ENCODE measurements at places on chromosomes 13 and 19.

GRCh38 chr19:13869281-13869680 lies 7.7 kb upstream of the NANOS3 start:
- DNase-seq, result no peak

GRCh38 chr13:112846411-112847115 lies 122.5 kb upstream of the MCF2L start:
- no peak for DNase-seq

DNA sequence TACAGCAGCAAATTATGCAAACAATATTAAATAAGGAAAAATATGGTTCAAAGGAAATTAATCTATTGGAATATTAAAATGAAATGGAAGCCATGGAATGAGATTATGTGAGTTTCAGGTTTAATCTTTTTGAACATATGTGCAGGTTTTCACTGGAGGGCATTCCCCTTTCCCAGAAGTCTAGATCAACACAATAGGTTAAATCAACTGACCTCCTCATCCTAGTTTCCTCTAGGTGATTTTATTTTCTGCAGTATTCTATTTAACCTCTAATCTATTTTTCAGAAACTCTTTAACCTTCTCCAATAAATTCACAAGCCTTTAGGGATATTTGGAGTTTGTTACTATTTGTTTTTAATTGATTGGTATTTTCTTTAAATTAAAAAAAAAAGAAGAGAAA lies 2657.6 kb upstream of the PCDH20 start:
- no peak for DNase-seq

DNA sequence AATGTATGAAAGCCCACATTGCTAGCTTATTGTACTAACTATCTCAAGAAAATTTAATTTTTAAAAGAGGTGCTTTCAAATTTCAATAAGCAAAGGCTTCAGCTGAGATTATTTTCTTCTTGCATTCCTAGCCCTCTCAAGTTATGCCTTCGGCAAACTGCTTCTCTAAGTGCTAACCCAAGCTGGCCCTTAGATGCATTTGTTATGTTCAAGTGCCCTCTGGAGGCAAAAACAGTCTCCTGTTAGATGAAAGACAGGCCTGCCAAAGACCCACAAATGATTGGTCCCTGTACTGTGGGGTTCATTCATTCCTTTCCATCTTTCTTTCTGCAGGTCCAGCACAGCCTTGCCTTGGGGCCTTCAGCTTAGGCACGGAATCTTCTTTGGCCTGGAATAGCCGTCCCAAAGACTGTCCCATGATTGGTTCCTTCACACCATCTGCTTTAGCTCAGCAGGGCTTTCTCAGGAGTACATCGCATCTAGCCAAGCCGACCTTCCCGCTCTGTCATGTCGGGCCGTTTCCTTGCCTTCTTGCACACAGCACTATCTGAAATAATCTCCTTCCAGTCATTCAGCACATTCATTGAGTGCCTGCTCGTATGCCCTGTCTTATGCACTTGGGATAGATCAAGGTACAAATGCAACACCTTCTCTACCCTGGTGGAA lies 26.4 kb upstream of the TPTE2 start:
- peak; percentile 18 for DNase-seq

GRCh38 chr13:26179344-26179743 lies 42.8 kb downstream of the RNF6 start:
- no peak for DNase-seq

- DNase-seq, result no peak
Observed at GRCh38 chr13:30593001-30593400, 24.7 kb upstream of the USPL1 start.

DNA sequence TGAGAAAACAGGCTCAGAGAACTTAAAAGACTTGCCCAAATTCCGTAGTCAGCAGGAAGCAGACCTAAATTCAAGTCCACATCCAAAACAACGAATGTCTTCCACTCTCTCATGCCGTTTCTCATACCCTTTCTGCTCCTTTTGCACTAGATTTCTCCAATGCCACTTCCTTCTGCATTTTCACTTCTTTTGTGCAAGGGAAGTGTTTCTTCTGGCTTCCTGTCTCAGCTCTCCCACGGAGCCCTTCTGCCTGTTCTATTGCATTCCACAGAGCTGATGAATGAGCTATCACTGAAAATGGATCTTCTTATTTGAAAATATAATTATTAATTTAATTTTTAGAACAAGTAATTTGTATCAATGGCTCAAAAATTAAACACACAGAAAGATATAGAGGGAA lies 56.1 kb upstream of the STK24 start:
- DNase-seq, result peak; percentile 57

DNA sequence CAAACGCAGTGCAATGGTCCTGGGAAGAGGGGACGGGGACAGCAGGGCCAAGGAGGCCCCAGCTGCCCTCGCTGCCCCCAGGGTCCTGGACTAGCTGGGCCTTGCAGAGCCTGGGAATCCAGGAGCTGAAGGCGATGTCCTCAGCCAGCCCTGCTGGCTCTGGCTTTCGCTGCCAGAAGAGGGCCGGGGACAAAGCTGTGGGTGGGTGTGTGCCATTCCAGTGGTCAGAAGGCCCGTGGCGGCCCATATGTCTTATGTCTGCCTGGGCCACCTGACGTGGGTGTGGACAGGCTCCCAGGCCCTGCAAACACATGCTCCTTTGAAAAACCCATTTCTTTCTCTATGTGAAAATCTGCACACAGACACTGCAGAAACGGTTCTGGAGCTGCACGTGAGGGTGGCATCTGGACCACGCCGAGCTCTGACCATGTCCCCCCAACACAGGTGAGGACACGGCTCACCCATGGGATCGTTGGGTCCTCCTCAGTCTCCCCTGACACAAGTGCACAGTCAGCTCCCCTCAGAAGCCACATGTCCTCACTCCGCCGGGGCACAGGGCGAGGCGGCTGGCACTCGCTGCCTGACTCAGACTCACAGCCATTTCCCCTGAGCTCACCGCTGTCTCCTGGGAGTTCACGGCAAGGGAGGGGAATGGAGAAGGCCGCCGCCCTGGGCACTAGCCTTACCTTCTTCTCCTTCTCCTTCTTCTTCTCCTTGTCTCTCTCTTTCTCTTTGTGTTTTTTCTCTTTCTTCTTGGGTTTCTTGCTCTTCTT lies 16.9 kb downstream of the IZUMO4 start:
- no peak for DNase-seq

GRCh38 chr13:25286308-25286968 lies 850 bp downstream of the MTMR6 start:
- DNase-seq, result peak; percentile 3

DNA sequence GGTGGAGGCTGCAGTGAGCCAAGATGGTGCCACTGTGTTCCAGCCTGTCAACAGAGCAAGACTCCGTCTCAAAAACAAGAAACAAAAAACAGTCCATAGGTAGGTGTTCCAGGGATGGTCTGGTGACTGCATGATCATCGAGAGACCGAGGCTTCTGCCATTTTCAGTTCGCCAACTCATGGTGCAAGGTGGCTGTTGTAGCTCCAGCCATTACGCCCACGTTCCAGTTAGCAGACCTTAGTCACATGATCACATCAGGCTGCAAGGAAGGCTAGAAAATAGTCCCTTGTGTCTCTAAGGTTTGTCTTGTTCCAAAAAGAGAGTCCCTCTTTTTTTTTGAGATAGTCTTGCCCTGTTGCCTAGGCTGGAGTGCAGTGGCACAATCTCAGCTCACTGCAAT lies 3.1 kb upstream of the CLASRP start:
- DNase-seq, result no peak

DNA sequence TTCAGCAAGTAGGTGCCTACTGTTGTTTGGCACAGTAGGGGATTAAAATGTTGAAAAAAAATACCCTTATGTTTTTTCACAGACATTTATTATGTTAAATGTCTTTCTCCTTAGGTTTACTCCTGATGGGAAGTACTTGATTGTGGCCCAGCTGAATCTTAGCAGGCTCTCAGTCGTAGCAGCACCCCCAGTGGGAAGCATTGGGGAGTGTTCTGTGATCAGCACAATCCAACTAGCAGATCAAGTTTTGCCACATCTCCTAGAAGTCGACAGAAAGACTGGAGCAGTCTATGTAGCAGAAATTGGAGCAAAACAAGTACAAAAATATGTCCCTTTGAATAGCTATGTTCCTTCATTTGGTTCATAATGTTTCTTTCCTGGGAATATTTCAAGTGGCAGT lies 9.3 kb downstream of the NHLRC3 start:
- peak; percentile 20 for DNase-seq

DNA sequence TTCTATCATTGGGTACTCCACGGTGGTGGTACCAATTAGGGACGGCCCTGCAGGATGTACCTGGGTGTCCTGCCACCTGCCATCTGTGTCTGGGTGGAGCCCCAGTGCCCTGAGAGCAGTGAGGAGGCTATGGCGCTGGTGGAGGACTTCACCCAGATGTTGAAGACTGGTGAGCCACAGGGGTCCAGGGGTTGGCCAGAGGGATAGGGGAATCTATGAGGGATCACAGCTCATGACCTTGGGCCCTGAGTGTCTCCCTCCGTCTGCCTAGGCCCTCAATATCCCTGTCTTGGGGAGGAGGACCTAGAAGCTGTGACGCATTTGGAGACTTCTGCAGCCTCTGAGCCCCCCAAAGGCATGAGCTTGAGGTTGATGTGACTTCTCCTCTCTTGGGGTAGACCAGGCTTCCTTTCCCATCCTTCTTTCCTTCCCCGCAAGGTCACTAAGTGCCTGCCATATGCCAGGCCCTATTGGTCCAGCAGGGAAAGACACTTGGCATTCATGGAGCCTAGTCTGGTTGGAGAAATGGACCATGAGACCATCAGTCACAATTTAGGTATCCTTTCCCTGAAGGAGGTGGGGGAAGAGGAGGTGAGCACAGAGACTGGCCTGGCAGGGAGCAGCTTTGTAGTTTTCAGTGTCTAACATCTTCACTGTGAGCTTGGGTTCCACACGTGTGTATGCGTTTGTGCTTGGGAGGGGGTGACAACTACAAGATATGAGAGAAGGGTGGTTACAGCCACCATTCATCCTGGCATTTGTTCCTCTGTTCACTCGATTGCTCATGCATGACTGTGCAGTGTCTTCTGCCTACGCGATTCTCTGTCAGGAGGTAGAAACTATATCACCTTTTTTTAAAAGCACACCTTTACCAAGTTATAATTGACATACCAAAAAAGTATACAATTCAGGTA lies 5.1 kb upstream of the MZF1 start:
- DNase-seq, result no peak

GRCh38 chr13:55569082-55569481 lies 1571.6 kb upstream of the PRR20A start:
- no peak for DNase-seq

GRCh38 chr13:78520425-78520824 lies 82.9 kb downstream of the POU4F1 start:
- peak; percentile 1 for DNase-seq

DNA sequence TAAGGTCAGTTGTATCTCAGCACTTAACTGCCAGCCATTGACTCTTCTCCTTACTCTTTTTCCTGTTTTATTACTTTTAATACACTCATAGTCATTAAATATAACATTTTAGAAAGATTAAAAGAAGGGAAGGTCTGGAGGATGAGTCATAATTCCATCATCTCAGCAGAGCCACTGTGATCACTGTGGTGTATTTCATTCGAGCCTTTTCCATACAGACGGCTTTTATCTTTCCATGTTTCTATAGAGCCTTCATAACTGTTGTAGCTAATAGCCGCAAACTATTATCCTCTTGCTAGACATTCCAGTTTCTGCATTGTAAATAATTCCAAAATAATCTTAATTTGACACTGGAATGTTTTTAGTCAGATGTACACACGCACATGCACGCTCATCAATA lies 4.7 kb upstream of the FLT1 start:
- DNase-seq, result no peak

DNA sequence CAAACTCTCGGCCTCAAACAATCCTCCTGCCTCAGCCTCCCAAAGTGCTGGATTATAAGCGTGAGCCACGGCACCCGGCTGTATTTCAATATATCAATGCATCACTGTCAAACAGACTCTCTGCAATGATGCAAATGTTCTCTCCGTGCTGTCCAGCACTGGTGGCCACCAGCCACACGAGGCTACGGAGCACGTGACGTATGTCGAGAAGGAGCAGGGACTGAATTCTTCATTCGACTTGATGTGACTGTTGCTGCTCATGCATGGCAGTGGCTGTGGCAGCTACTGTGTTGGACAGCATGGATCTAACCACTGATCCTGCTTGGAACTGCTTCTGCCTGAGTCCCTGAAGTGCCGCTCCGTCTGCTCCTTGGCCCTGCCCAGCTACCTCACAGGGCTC lies 9.8 kb downstream of the LRRC4B start:
- no peak for DNase-seq

- no peak for DNase-seq
Observed at GRCh38 chr13:44160591-44161191, 212.9 kb upstream of the SERP2 start.

DNA sequence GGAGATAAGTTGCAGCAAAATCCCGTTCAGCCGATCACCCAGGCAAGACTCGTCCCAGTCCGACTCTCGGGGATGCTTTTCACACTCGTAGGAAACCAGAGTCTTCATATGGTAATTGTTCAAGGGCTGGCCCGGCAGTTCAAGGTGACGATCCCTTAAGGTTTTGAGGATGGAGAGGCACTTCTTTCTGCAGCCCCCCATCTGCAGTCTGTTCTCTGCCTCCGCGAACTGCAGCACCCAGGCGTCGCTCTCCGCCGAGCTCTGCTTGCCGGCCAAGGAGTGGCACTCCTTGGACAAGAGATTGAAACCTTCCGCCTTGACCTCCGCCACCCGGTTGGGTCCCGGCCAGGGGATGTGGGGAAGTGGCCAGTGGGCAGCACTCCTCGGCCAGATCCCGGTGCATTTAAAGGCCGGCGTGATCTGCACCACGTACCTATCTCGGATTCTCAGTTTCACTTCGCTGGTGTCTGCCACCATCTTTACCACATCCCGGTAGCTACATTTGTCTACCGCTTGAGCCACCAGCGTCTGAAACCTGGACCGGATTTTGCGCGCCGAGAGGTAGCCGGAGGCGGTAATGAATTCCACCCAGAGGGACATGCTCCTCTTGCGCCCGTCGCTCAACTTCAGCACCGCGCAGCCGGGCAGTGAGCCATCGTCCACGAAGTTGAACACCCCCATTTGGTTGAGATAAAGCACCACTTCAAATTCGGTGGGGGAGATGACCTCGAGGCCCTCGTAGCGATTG lies 1.1 kb downstream of the MAB21L1 start:
- peak; percentile 22 for DNase-seq

DNA sequence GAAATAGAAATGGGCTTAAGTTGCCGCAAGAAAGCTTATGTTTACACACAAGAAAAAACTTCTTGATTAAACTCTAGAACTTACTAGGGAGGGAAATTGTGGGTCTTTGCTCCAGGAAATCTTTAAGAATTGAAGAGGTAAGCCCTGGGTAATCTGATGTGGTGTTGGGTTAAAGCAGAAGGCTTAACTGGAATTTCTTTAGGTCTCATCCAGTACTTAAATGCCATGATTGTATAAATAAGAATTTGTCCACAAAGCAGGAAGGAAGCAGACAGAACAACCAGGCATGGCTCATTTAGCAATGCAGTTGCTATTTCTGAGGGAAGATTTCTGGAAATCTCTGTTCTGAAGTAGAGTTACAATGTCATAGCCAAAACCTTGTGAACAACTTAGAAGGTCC lies 360.4 kb downstream of the KLF5 start:
- DNase-seq, result no peak

DNA sequence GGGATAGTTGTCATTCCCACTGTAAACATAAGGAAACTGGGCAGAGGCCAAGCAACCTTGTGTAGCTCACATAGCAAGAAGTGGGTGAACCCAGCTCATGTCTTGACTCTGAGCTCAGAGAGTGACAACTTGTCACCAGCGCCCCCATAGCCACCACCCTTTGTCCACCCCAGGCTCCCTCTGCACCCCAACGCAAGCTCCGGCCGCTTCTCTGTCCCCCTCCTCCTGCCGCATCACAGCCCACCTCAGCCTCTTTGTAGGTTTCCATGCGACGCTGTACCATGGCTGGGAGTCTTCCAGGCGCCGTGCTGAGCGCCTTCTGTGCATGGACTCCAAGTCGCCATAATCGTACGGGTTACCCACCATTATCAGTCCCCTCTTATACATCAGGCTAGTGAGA lies 3.3 kb downstream of the GP6 start:
- DNase-seq, result no peak
